T-cell (primary cell): ENCODE measurements at places on chromosomes 5 and 9. TPM values are rescaled to one million over a fixed set of nuclear protein-coding genes. Genes with fewer than 3 reads are reported as not detected.

DNA sequence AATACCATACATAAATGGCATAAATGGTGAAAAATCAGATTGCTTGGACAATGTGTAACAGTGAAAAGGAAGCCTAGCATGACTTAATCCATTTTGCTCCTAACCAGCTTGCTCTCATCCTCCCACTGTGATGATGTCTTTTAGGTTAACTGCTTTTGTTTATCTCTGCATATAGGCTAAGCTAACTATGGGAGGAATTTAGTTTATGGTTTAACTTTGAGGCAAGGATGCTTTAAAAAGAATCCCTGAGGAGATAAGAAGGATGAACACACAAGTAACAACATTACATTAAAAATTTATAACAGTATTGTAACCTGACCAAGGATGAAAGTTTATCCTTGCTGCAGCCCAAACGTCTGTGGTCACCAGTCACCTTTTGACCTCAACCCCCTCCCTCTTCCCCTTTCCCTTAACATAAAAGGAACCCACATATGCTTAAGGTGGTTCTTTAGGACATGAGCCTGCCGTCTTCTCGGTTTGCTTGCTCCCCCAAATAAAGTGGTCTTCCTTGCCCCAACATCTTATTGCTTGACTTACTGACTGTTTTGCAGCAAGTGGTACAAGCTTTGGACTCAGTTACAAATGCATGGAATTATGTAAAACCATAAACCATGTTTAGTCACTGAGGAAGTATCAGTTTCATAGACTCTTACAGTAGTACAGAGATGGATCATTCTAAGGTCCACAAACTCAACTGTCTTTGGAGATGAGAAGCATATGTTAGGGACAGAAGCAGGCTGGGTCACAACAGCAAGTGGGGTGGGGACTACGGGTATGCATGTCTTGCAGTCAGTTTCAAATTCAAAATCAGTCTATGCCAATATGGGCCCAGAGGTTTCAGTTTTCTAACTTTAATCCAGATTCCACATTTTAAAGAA lies 31.3 kb downstream of the AGXT2 start:
- H3K27ac ChIP-seq, result no peak overlapping the region
- no peaks in the 10 kb centered on the region for H3K27me3 ChIP-seq
- no peaks in the 10 kb centered on the region for H3K4me1 ChIP-seq
- H3K36me3 ChIP-seq, result no peaks in the 10 kb centered on the region
- no peak for DNase-seq
- no peak overlapping the region for H3K4me3 ChIP-seq

DNA sequence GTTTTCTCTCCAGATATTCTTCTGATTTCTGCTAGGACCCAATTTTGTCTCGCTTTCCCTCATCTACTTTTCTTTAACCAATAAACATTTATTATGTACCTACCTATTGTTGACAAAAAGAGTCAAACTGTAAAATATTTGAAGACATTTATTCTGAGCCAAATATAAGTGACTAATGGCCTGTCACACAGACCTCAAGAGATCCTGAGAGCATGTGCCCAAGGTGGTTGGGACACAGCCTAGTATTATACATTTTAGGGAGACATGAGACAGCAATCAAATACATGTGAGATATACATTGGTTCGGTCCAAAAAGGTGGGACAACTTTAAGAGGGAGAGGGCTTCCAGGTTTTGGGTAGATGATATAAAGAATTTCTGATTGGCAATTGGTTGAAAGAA lies 191.8 kb downstream of the NXNL2 start:
- peaks cover 2% of the 10 kb centered on the region for H3K27me3 ChIP-seq
- no peak overlapping the region for H3K4me3 ChIP-seq
- no peak overlapping the region for H3K27ac ChIP-seq
- DNase-seq, result no peak

ARID3C gene
- not detected for total RNA-seq

DNA sequence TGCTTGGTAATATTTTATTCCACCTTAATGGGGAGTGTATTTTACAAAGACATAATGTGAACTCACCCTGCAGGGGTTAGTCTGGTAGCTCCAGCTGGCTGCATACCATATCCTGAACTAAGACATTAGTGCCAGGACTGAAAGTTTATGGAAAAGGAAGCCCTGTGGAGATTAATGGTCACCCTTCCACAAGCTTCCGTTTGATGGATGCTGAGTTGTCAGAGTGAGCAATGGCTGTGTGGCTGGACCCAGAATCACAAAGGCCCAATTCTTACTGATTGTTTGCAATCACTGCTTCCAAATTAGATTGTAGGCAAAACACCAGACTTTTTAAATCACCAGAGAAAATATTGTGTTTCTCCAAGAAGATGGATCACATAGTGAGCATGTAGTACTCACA lies 90.1 kb upstream of the TRPC7 start:
- no peak for DNase-seq
- no peaks in the 10 kb centered on the region for H3K4me1 ChIP-seq
- no peaks in the 10 kb centered on the region for H3K27me3 ChIP-seq
- no peaks in the 10 kb centered on the region for H3K36me3 ChIP-seq
- no peak overlapping the region for H3K27ac ChIP-seq
